ENCODE measurements at places on chromosomes 3 and 15.

DNA sequence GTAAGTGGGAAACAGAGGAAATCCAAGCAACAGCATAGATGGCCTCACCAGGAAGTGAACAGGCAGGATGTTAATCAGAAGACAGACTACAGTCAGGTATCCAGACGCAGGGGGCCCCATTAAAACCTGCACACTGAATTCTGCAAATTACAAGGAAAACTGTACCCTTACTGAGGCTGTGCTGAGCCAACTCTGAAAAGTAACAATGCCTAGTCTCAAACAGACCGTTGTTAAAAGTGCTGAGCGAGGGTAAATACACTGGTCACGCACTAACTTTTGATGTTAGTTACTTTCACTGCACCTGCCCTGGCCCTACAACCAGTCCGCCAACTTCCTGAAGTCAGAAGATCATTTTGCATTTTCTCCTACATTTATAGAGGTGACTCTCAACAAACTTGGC, 1.0 kb downstream of the TAMM41 start:
- no peak for DNase-seq

DNA sequence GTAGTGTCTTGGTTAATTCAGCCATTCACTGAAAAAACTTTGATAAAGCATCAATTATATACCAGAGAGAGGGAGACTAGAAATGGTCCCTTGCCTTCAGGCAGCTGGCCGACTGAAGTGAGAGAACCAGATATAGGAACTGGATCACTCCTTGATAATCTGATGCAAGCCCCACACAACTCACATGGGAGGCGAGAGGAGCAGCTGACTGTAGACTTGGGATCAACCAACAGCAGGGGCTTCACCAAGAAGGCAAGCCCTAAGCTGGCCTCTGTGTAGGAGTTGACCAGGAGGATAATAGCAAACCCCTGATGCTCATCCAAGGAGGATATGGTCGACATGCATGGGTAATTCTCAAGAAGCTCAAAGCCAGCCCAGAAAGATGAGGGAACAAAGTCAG, 133.1 kb downstream of the SRGAP3 start:
- no peak for DNase-seq

GRCh38 chr3:112003321-112004080, 4.8 kb downstream of the TAGLN3 start:
- no peak for DNase-seq

GRCh38 chr3:30227571-30228301, 378.7 kb upstream of the TGFBR2 start:
- DNase-seq: no peak

DNA sequence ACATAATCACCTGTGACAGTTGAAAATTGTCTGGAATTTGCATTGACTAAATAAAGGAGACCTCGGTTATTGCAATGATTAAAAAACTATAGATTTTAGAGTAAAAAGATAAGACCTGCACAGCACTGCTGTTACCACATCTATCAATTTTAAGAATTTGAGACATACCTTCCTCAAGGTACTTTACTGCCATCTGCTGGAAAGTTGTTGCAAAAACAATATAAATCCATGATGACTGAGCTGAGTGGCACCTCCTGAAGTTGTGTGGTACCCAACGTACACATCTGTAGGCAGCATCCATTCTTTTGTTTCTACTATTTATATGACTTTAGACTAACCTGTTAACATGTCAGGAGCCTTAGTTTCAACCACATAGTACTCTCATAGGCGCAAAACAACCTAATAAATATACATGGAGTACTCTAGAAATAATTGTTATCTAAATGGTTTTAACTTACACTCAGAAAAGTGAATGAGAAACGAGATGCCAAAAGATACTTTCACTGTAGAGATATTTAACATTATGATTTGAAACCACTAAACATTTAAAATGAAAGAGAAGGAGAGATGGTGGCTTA, 106.7 kb downstream of the GHSR start:
- peak; percentile 12 for DNase-seq

GRCh38 chr15:58396181-58396580, 35.6 kb upstream of the LIPC start:
- no peak for DNase-seq
